PC-3 (cell line): ENCODE measurements at places on chromosomes 5 and 9. TPM values are rescaled to one million over a fixed set of nuclear protein-coding genes. Genes with fewer than 3 reads are reported as not detected.

GRCh38 chr5:107658528-107658927 is 12.2 kb downstream of the EFNA5 start:
- H3K27ac ChIP-seq = no peak overlapping the region
- no peaks in the 10 kb centered on the region for H3K27me3 ChIP-seq
- H3K4me3 ChIP-seq = no peak overlapping the region
- no peak for DNase-seq
- no peaks in the 10 kb centered on the region for H3K36me3 ChIP-seq
- no peaks in the 10 kb centered on the region for H3K4me1 ChIP-seq

GRCh38 chr9:36441966-36442365 is 41.9 kb upstream of the RNF38 start:
- no peak for DNase-seq
- no peak overlapping the region for H3K27ac ChIP-seq
- peaks cover 17% of the 10 kb centered on the region for H3K4me1 ChIP-seq
- no peaks in the 10 kb centered on the region for H3K36me3 ChIP-seq
- no peak overlapping the region for H3K4me3 ChIP-seq
- H3K27me3 ChIP-seq = no peaks in the 10 kb centered on the region

Gene RIOK2
- total RNA-seq = 16.1 and 22.3 TPM in 2 replicates

Gene PCDHGA7
- total RNA-seq = 0.51 and 0.75 TPM in 2 replicates

DNA sequence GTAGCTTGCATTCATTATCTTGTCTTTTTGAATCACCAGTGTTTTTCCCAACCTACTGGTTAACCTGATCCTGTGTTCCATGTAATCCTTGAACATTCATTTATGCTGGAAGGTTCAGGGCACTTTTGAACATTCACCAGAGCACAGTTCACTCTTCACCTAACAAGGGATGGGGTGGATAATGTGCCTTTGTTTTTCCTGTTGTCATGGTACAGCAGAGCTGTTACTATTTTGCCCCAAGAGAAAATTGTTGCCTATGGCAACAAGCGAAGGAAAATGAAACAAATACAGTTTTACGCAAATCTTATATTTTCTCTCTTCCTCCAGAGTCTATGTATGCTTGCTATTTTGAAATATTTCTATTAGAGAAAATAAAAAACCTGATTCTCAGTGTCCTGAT is 60.3 kb upstream of the RIOK2 start:
- H3K27ac ChIP-seq = no peak overlapping the region
- no peaks in the 10 kb centered on the region for H3K27me3 ChIP-seq
- H3K36me3 ChIP-seq = no peaks in the 10 kb centered on the region
- no peak overlapping the region for H3K4me3 ChIP-seq
- no peak for DNase-seq
- H3K4me1 ChIP-seq = 0 out of 2 replicates have a peak, but pooled peaks cover 4% of the 10 kb centered on the region

Gene SLC12A7
- total RNA-seq = 48.2 and 58.3 TPM in 2 replicates

Gene GRK6
- total RNA-seq = 69.9 and 88.8 TPM in 2 replicates

DNA sequence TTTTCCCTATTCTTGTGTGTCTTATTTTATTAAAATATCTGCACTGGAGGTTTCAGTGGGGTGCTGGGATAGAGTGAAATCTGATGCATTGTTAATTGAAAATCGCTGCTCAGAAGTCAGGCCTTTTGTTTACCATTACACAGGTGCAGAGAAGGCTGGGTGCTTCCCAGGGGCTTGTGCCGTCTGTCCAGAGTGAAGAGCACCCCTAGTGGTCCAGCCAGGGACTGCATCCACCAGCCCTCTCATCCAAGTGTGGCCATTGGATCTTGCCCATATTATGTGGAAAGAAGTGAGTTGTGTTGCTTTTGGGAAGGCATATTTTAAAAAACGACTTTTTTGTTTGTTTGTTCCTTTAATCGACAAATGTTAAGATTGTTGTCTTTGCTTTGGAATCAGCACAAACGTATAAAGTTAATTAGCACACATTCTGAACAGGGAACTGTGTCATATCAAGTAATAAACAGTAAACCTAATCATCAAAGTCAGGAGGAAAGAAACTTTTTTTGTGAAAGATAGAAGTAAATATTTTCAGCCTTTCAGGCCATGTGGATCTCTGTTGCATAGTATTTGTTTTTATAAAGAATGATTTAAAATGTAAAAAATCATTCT is 315.6 kb downstream of the MTRR start:
- no peak overlapping the region for H3K27ac ChIP-seq
- no peaks in the 10 kb centered on the region for H3K36me3 ChIP-seq
- peaks cover 21% of the 10 kb centered on the region for H3K27me3 ChIP-seq
- H3K4me1 ChIP-seq = peaks cover 8% of the 10 kb centered on the region
- DNase-seq = peak; percentile 74

DNA sequence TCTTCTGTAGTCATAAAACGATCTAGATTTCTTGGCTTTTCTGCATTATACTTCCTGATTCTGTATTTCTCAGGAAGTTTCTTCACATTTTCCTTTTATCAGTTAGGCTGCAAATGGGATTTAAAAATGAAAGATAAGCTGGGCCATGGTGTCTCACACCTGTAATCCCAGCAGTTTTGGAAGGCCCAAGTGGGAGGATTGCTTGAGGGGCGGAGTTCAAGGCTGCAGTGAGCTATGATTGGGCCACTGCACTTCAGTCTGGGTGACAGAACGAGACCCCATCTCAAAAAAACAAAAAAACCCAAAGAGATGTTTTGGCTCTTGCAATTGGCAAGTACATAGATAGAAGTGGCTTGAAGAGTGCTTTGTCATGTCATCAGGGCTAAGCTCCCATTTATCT is 26.2 kb upstream of the APC start:
- H3K36me3 ChIP-seq = no peaks in the 10 kb centered on the region
- no peak overlapping the region for H3K4me3 ChIP-seq
- H3K4me1 ChIP-seq = peaks cover 13% of the 10 kb centered on the region
- DNase-seq = no peak

Gene GPR151
- total RNA-seq = not detected in 2 replicates

DNA sequence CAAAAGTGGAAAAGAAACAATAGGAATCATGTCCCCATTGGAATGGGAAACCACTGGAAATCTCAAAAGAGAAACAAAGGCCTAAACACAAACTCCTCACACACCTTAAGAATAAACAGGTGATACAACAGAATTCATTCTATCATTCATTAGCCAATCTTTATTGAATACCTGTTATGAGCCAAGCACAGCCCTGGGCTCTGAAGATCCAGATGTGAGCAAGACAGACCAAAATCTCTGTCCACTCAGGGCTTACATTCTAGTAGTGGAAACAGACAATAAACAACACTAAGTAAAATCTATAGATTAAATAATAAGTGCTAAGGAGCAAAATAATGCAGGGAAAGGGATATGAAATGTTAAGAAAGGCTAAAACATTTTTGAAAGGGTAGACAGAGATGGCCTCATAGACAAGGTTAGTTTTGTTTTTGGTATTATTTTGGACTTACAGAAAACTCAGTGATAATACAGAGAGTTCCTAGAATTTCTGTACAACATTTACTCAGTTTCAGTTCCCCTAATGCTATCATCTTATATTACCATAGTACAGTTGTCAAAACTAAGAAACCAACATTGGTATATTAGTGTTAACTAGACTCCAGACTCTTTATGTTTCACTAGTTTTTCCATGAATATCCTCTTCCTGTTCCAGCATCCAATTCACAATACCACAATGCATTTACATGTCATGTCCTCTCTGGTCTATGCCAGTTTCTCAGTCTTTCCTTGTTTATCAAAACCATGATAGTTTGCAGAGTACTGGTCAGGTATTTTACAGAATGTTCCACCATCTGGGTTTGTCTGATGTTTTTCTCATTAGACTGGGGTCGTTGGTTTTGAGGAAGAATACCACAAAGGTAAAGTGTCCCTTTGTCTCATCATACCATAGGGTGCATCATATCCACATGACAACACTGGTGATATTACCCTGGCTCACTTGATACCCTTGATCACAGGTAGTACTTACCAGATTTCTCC is 103.7 kb downstream of the SIL1 start:
- no peaks in the 10 kb centered on the region for H3K36me3 ChIP-seq
- no peak overlapping the region for H3K4me3 ChIP-seq
- H3K27me3 ChIP-seq = no peaks in the 10 kb centered on the region

- H3K4me1 ChIP-seq = peaks cover 6% of the 10 kb centered on the region; the same call in 1 of the 2 replicates
- no peaks in the 10 kb centered on the region for H3K27me3 ChIP-seq
- no peak for DNase-seq
- no peak overlapping the region for H3K27ac ChIP-seq
Observed at GRCh38 chr5:116542619-116543018, 32.0 kb downstream of the SEMA6A start.

Gene AGGF1
- total RNA-seq = 14.4 and 21.0 TPM in 2 replicates

Gene MYO10
- total RNA-seq = 52.3 and 72.3 TPM in 2 replicates

DNA sequence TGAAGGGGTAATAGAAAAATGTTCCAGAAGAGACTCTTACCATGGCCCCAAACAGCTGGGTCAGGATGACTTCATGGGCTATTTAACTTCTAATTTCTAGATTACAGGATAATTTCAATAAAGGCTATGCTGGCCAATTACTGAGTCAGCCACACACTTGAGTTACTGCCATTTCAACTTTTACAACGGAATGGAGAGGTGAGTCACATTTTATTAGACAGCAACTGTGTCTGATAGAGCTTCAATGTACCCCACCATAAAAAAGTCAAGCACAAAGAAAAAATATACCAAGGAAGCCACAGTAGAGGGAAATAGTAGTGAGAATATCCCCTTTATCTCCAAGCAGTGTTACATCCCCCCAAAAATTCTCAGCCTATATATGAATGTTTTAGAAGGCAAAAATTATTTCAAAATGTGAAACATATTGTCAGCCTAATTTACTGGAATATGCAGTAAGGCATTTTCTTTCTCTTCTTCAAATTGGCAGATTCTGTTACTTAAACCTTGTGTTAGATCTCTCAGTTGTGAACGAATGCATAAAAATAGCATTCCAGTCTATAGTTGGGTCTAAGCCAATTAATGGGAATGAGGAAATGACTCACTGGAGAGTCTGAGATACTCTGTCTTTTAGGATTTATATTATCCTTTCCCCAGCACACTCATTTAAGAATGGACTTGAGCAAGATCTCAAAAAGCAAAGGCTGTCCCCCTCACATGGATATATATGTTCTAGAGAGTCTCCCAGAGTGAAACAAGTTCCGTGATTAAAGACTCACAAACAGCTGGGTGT is 47.1 kb upstream of the RAI14 start:
- H3K36me3 ChIP-seq = no peaks in the 10 kb centered on the region
- H3K27ac ChIP-seq = peak overlapping the region; percentile 95

DNA sequence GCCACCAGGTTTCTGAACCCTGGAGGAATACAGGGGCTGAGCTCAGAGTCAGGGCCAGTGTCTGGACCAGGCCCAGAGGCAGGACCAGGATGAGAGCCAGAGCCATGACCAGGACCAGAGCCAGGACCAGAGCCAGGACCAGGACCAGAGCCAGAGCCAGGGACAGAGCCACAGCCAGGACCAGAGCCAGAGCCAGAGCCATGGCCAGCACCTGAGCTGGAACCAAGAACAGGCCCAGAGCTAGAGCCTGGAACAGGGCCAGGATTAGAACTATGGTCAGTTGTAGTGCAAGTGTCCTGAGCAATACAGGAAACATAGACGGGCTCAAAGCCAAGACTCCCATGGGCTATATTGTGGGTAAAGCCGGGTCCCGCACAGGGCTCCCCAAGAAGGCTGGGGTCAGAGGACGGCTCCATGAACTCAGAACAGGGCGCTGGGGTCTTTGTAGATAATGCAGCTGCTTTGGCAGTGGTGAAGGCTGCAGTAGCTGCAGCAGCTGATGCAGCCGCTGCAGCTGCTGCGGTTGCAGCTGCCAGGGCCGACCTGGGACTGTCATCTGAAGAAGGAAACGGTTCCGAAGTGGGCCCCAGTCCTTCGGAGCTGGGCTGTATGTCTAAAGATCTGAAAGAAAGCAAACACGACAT is 559 bp downstream of the SPAG8 start:
- DNase-seq = no peak
- peaks cover 14% of the 10 kb centered on the region; the same call in 1 of the 2 replicates for H3K4me1 ChIP-seq
- H3K27me3 ChIP-seq = no peaks in the 10 kb centered on the region
- H3K27ac ChIP-seq = no peak overlapping the region
- H3K4me3 ChIP-seq = peak overlapping the region; percentile 68

- peaks cover 3% of the 10 kb centered on the region; the same call in 1 of the 2 replicates for H3K36me3 ChIP-seq
- peaks cover 3% of the 10 kb centered on the region; the same call in 1 of the 2 replicates for H3K4me1 ChIP-seq
- H3K27ac ChIP-seq = no peak overlapping the region
- H3K27me3 ChIP-seq = no peaks in the 10 kb centered on the region
Observed at GRCh38 chr9:95085861-95086563, 231.5 kb downstream of the FANCC start.

Gene SLC25A2
- 0.18 and 0.40 TPM in 2 replicates for total RNA-seq

- no peak overlapping the region for H3K4me3 ChIP-seq
- H3K27ac ChIP-seq = no peak overlapping the region
- H3K27me3 ChIP-seq = 0 out of 2 replicates have a peak, but pooled peaks cover 18% of the 10 kb centered on the region
- DNase-seq = no peak
- no peaks in the 10 kb centered on the region for H3K4me1 ChIP-seq
Observed at GRCh38 chr9:135185060-135185459, 97.6 kb downstream of the OLFM1 start.

DNA sequence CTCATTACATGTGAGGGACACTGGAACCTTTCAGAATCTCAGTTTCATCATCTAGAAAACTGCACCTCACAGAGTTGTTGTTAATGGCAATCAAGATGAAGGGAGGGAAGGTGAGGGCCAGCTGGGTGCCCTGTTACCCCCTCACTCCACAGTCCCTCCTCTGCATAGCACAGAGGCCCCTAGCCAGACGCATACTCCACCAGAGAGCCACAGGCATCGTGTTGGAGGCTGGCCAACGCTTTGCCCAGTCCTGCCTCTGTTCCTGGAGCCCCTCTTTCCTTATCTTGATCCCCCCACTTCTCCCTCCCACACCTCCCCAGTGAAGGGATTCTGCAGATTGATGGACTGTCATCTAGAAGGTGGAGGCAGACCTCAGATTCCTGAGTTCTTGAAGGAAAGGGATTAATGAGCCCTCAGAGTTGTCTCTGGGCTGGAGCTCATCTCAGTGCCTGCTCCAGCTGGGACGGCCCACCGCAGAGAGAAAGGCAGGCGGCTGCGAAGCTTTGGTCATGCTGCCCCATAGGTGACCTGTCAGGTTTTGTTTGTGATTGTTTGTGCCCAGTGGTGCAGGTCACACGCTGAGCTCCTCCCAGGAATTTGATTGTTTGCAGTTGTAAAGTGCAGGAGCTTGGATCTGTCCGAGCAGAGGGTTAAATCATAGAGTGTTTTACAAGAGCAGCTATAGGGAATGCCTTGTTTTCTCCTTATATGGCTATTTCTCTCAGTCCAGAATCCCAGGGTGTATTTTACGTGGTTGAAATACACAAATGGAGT is 487.3 kb downstream of the CCDC171 start:
- peak overlapping the region; percentile 62 for H3K27ac ChIP-seq
- H3K36me3 ChIP-seq = no peaks in the 10 kb centered on the region
- H3K27me3 ChIP-seq = no peaks in the 10 kb centered on the region
- H3K4me1 ChIP-seq = peaks cover 28% of the 10 kb centered on the region
- H3K4me3 ChIP-seq = no peak overlapping the region
- DNase-seq = peak; percentile 70

Gene GBGT1
- total RNA-seq = not detected in 2 replicates

Gene SH3RF2
- 5.9 and 6.2 TPM in 2 replicates for total RNA-seq

Gene SCGB3A1
- not detected in 2 replicates for total RNA-seq

GRCh38 chr5:54040804-54041203 is 269.6 kb downstream of the ARL15 start:
- H3K4me1 ChIP-seq = no peaks in the 10 kb centered on the region
- no peaks in the 10 kb centered on the region for H3K27me3 ChIP-seq
- H3K36me3 ChIP-seq = no peaks in the 10 kb centered on the region
- DNase-seq = no peak
- H3K4me3 ChIP-seq = no peak overlapping the region
